Fibroblast of skin of scalp (primary cell): ENCODE measurements at places on chromosomes 7 and 10.

DNA sequence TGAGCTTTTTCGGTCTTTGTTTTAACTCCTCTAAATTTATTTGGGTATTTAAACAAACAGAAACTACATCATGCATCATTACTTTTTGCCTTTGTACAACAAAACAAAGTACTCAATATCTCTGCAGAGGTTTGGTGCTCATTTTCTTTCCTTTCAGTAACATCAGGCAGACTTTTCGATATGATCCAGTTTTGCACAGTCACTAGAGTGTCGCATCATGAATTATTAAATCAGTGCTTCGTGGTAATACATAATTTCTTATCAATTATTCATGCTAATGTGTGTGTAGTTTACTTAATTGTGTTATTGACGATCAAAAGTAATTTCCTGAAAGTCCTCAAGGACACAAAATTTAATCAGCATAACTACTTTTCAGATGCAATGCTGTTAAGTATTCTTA is 31.8 kb downstream of the DRGX start:
- DNase-seq: no peak

DNA sequence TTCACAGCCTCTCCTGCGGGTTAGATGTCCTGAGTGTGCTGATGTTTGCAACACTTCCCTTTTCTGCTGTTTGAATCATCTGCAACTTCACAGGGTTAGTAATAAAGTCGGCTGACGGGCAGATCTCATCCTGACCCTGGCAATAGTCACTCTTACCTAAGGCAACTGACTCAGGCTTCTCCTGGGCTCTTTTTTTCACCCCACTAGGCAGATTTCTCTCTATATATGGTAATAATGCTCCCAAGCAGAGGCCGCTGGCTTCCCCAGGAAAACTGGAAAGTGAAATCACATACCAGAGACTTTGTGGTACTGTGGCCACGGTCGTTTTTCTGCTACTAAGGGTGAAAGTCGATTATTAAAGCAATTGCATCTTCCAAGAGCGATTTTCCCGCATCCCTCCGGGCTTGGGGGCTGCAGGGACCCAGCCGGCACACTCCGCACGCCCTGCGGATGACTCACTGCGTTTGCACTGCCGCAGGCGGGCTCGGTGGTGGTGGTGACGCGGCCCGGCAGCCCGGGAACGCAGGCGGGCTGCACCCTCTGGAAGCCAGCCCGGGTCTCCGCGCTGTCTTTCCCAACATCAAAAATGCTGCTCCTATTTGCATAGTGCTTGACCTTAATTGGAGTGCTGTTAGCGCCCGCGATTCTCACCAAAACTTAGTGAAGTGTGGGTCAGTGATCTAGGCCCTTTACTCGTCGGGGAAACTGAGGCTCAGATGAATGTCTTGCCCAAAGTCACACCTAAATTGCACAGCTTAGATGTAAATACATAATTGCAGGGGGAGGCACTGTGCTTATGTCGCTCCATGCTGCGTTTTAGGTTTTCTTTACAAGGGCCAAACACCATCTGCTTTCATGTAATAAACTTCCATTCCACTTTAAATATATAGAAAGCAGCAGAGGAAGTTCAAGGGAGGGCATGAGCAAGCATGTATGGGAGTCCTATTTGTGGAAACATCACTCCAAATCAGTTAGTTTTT is 47.6 kb upstream of the ITGB1 start:
- peak; percentile 97 for DNase-seq

GRCh38 chr10:27439101-27439500 is 65.0 kb upstream of the RAB18 start:
- no peak for DNase-seq

GRCh38 chr7:110071192-110071591 is 1019.7 kb upstream of the LRRN3 start:
- no peak for DNase-seq

GRCh38 chr7:2191016-2191415 is 41.7 kb downstream of the MAD1L1 start:
- no peak for DNase-seq

- no peak for DNase-seq
Measured at GRCh38 chr10:81309041-81309552, 565.9 kb upstream of the NRG3 start.

DNA sequence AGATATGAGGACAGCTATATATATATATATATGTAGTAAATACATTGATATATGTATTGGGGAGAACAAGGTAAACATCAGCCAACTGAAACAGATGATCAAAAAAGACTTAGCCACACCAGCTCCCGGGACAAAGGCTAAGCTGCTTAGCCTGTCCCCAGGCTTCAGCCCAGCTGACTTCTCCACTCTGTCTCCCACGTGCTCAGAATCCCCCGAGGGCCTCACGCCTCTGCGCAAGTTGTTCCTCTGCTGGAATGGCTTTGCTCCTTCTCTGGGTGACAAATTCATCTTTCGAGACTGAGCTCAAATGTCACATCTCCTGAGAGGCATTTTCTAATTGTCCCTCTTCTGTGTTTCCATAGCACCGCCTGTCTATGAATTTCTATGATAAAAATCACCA is 8.6 kb upstream of the INSIG1 start:
- no peak for DNase-seq

- no peak for DNase-seq
Measured at GRCh38 chr7:31082017-31082416, 29.9 kb downstream of the ADCYAP1R1 start.

DNA sequence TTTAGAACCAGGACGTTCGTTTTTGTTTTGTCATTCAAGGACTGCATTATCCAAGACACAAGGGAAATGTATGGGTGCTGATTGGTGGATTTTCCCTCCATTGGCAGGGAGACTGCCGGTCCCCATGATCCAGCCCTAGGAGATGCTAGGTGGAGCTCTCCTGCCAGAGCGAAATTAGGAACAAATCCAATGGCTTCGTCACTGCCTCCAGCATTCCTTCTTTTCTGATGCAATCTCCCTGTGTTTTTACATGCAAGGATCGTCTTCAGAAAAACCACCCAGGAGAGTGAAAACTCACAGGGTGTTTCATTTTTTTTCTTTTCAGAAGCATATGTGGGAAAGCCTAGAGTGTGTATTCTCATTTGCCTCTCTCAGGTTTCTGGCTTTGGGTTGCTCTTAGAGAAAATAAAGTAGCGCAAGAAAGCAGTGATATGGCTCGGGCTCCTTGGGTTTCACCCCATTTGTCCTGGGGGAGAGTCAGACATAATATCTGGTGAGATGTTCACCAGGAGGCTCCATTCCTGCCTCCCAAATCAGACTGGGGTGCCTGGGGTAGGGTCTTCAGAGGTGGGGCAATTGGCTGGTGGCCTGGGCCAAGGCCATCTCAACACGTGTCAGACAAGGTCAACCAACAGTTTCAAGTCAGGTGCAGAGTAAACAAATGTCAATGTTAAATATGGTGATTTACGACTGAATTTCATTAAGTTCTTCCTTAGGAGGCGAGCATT is 450.9 kb upstream of the MKI67 start:
- peak; percentile 87 for DNase-seq

DNA sequence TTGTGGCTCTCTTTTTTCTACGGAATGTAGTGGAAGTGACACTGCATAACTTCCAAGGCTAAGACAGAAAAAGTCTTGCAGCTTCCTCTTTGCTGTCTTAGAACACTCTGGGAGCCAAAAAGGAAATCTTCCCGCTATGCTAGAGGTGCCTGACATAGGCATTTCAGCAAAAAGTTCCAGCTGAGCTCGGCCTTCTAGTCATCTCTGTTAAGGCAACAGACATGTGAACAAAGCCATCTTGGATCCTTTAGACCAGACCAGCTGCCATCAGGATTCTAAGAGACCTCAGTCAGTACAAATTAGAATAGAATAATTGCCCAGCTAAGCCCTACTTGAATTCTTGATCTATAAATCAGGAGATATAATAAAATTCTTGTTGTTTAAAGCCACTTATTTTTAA is 16.3 kb upstream of the COL1A2 start:
- no peak for DNase-seq

GRCh38 chr7:157205438-157205837 is 66.7 kb downstream of the UBE3C start:
- no peak for DNase-seq

GRCh38 chr10:102261196-102261595 is 15.9 kb downstream of the GBF1 start:
- no peak for DNase-seq

DNA sequence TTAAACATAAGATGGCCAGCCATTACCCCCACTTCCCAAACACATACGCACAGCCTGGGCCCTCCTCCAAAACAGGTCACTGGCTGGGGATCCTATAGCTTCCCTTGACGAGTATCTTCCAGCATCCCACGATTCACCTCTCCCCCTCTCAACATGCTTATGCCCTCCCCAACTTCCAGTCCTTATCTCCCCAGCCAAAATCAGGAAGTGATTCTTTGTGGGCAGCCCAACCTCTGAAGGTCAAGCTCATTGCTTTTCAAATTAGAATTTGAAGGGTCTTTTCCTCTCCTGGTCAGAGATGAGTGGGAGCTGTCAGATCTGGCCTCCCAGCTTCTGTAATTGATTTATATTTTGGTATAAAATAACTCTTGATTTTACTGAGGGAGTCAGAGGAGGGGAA is 133.6 kb downstream of the ATXN7L1 start:
- no peak for DNase-seq

GRCh38 chr7:21636694-21637093 is 93.9 kb downstream of the DNAH11 start:
- no peak for DNase-seq

GRCh38 chr10:83214136-83214535 is 925.2 kb upstream of the GHITM start:
- no peak for DNase-seq

- DNase-seq: no peak
Measured at GRCh38 chr10:121448766-121449421, 149.3 kb downstream of the FGFR2 start.

DNA sequence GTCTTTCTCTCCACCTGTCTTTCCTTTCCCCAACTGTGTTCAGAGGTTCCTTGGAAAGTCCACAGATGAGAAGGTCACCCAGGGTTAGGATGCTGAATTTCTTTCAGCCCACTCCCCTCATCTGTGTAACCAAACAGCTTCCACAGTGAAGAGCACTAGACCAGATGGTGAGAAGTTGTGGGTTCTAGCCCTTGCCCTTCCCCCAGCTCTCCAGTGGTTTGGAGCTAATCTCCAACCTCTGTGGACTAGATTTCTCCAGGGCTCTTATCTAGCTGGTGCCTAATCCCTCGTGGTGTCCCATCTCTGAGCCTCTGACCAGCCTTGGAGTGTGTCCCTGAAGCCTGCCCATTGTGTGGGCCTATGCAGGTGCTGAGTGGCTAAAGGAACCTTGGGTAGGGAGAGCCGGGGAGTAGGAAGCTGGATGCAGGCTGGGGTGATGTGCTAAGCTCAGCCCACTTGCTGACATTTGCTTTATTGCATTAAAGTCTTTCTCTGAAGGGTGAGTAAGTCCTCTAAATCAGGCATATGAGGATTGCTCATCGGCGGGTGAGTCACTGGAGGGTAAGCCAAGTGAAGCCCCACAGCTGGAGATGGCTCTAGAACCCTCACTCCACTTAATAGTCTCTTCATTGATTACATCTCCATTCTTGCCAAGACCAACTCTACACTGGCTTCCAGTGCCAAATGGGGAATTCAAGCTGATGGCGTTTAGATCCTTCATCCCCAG is 14.9 kb downstream of the DUSP5 start:
- DNase-seq: peak; percentile 85

DNA sequence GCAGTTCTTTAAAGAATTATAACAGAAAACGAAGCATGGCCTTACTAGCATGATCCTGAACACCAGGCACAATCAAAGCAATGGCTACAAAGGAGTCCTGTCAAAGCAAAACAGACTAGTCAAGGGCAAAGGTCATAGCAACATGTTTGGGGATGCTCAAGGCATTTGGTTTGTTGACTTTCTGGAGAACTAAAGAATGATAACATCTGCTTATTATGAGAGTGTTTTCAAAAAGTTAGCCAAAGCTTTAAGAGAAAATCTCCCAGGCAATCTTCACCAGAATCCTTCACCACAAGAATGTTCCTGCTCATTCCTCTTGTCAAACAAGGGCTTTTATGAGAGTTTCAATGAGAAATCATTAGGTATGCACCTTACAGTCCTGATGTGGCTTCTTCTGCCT is 95.1 kb upstream of the CPXM2 start:
- no peak for DNase-seq

DNA sequence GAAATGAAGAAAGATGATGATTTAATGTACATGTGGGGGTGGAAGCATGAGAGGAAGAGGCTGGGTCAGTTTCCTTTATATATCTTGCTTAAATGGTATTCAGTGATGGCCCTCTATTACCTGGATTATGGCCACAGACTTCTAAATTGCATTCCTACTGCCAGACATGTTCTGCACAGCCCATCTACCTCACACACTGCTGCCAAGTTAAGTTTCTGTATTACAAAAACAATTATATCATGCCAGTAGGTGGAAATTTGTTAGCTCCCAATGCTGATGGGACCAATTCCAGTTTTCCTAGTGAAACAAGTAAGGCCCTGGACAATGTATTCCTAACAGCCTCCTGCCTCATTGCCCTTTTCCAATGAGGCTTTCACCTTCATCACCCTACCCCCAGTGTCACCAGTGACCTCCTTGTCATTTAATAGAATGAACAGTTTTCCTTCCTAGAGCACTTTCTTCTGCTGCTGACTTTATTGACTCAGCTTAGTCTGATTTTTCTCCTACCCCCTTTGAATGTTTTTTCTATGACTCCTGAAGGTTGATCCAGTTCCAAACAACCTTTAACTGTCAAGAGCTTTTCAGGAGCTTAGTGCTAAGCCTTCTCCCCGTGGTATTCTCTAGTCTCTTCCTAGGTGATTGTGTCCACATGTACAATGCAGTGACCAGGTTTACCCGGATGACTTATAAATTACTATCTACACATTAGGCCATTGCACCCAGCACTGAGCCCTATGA is 316.6 kb upstream of the ANKRD30A start:
- DNase-seq: no peak

DNA sequence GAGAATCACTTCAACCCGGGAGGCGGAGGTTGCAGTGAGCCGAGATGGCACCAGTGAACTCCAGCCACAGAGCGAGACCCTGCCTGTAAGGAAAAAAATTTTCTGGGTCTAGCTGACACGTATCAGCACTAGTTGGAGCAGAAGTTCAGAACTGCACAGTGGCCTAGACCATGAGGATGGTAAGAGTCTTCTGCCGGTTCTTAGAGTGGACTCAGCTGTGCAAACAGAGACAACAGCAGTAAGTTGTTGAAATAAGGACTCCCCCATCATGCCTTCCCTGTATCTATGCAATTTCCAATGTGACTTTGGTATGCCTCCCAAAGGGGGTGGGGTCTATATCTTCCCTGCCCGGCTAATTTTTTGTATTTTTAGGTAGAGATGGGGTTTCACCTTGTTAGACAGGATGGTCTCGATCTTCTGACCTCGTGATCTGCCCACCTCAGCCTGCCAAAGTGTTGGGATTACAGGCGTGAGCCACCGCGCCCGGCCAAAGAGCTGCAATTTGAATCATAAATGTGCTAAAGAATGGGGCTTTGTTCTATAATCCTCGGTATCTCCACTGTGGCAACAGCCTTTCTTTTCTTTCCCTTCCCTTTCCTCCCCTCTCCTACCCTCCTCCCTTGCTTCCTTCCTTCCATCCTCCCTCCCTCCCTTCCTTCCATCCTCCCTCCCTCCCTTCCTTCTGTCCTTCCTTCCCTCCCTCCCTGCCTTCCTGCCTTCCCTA is 14.5 kb upstream of the RNF216 start:
- no peak for DNase-seq
